ENCODE measurements at places on chromosomes 3 and 15.

DNA sequence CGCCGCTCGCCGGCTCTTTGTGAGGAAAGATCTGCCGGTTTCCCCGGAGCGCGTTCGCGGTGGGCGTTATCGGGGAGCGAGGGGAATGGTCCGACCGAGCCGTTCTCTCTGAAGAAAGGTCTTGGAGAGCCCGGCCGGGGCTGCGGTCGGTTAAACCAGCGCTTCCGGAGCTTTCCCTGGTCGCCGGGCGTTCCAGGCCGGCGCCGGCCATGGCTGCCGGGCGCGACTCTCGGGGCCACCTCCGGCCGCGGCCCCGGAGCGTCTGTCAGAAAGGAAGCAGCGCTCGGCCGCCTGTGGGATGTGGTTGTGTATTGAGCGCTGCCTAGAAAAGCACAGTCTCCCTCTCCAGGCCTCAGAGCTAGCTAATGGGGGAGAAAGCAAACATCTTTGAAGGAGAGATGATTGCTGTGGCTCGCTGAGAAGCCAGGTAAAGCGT lies 731 bp downstream of the FYTTD1 start:
- DNase-seq: peak; percentile 40

- no peak for DNase-seq
These were observed 13.2 kb downstream of the IQCB1 start for GRCh38 chr3:121821421-121822199.

DNA sequence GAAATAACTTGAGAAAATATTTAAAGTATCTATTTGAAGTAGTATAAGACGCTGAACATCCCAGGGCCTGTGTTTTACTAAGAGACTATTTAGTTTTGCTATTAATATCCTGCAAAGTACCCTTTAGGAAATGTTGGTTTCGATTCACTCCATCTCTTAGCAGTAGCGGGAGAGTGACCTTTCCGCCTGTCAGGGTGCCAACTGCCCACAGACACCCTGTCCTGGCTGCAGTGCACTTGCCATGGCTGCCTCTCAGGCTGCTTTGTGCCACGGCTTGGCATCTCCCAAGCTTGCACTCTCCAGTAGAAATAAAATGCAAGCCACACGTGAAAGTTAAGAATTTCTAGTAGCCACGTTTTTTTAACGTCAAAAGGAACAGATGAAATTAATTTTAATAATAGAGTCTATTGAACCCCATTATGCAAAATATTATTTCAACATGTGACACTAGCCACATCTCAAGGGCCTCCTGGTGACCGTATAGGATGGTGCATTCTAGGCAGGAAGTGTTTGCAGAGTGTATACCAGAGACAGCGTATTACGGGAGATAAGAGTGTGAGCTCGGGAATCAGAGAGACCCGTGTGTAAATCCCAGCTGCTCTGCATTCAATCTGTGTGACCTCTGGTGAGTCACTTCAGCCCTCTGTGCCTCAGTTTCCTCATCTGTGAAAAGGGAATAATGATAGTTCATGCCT lies 19.8 kb downstream of the ADAMTS9 start:
- no peak for DNase-seq

DNA sequence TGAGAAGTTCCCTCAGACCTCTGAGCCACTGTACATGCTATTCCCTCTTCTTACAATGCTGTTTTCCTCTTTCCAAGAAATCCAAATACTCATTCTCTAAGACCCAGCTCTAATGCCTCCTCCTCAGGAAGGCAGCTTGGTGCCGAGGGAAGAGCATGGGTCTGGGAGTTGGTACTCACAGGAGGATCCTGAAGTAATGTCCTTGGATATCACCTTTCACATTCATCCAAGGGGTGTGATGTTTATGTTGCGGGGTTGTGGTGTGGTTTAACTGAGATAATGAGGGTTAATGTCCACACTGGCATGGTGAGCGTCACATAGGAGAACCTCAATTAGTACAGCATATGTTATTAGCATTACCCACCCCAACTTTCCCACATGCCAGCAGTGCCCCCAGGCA lies 31.9 kb downstream of the MYL3 start:
- no peak for DNase-seq

Measured in RCC 7860 (cell line).